GM23338 (cell line): ENCODE measurements at places on chromosomes 5 and 9. TPM values are rescaled to one million over a fixed set of nuclear protein-coding genes. Genes with fewer than 3 reads are reported as not detected.
A peak's percentile ranks its signal among the peaks of the same experiment; 100 is the strongest.

DNA sequence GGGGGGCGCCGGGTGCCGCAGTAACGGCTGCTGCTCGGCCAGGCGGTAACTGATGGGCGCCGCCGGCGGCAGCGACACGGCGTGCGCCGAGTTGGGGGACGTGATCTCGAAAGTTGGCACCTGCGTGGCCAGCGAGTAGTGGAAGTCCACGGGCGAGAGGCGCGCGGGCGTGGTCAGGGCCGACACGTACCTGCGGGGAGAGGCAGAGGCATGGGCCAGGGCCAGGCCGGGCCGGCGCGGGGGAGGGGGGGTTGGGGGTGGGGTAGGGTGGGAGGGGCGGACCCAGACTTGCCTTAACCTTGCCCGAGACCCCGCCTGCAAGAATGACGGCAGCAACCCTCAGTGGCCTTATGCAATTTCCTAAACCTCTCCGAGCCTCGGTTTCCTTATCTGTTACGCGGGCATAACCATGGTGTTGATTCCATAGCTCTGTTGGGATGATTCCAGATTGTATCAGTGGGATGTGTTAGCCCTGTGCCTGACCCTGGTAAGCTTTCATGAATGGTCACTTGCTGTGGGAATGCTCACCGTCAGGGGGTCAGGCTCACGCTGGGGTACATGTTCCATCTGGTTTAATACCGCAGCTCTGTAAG lies 53.0 kb downstream of the PSD2 start:
- DNase-seq: peak; percentile 63

The PCDHB9 gene
- total RNA-seq: 0.63 and 0.78 TPM in 2 replicates

The ABO gene
- total RNA-seq: 0.16 and 0.28 TPM in 2 replicates

GRCh38 chr5:168649306-168649705 lies 70.1 kb upstream of the PANK3 start:
- no peak for DNase-seq

GRCh38 chr9:132800038-132800648 lies 77.9 kb downstream of the AK8 start:
- DNase-seq: peak; percentile 92

DNA sequence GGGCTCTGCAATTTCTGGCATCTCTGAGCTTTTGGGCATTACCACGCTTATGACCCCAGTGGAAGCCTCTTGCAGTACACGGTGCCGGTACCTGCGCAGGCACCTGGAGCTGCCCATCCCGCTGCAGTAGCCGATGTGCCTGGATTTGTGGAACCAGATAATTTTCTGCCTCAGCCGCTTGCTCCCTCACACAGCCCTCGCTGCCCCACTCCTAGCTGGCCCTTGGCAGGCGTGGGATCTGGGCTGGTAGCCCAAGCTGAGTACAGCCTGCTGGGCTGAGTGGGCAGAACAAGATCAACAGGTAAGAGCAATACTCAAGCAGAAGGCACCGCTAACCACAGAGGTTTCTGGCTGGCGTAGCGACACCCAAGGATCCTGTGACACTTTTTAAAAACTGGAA lies 1808.8 kb upstream of the ACO1 start:
- peak; percentile 5 for DNase-seq

DNA sequence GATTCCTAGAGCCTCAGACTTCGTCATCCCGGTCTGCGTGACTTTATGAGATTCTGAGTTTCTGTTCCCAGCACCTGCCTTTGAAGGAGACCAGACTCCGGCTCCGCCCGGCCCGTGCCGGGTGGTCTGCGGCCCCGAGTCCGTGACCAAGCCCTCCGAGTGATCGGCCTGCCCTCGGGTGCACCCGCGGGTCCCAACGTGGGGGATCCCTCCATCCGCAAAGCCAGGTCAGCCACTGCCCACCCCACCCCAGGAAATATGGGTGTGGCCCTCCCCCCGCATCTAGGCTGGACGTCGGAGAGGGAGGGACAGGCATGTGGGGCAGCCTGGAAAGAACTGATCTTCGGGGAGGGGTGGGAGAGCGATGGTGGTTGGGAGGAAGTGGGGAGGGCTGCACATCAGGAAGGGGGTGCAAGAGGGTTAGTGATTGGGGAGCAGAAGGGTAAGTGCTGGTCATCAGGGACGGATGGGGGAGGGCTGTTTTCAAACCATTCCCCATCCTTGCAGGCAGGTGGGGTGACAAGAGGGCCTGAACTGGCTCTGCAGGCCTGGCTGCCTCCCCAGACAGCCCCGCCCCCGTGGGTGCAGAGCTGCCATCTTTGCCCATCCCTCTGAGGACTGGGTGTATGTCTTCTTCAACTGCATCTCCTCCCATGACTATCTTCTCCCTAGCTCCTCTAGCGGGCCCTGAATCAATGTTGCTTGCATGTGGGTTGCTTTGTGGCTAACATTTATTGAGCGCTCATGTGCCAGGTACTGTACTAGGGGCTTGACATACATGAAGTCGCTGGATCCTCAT lies 747 bp downstream of the LRSAM1 start:
- DNase-seq: peak; percentile 70

The LCN15 gene
- total RNA-seq: 0.54 and 0.90 TPM in 2 replicates

DNA sequence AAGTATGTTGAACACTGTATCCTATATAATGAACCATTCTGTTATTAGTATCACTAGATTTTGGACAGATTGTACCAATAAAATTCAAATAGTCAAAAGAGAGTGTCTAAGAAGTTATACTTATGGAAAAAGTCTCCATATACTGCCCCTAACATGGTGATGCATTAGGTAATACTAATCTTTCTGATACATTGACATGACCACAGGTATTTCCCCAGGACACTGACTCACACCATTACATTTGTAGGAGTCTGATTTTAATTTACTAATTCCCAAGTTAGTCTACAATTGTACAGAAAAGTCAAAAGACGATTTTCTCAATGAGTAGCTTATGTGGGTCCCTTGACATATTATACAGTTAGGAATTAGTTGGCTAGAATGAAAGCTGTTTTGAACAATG lies 593.8 kb downstream of the ISL1 start:
- DNase-seq: no peak

The TAF11L8 gene
- total RNA-seq: not detected in 2 replicates
